ENCODE measurements at places on chromosomes 5 and 9.

- no peak for DNase-seq
These were observed 71.4 kb downstream of the SLC12A2 start for GRCh38 chr5:128154943-128155342.

DNA sequence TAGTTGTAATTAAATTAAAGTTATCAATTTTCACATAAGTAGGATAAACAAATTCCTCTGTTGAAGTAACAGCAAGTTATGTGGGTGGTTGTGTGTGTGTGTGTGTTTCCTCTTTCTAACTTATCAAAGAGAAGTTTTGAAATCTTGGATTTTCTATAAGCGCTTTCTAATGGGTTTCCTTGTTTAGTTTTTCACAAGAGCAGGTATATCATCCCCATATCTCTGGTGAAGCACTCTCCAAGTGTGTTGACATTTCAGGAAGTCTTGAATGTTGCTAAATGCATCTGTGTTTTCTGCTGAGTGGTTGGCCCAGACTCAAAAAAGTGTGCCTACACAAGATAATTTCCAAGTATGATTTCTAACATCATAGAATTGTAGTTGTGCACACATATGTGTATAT lies 43.3 kb downstream of the PRDM6 start:
- no peak for DNase-seq

DNA sequence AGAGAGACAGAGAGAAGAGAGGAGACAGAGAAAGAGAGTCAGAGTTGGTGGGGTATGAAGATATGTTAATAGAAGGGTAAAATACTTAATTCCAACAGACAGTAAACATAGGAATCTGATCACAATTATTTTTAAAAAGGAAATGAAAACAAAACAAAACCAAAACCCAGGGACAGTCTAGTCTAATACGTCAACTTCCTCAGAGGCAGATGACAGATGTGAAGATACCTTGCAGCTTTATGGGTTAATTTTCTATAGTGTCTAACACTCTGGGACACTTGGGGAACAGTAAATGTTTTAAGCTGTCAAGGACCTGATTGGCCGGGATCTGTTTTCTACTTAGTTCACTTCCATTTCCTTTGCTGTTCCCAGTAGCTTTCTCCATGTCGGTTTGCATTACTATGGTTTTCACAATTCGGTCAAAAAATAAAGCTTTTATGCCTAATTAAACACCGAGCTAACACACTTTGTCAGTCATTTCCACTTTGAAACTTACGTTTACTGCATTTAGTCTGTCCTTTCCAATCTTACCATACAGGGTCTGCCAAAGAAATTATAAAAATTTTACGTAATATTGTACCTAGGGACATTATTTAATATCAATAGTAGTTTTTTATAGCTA lies 216.5 kb downstream of the MCTP1 start:
- no peak for DNase-seq

- DNase-seq, result no peak
These were observed 36.7 kb upstream of the SLC36A2 start for GRCh38 chr5:151384106-151384505.

DNA sequence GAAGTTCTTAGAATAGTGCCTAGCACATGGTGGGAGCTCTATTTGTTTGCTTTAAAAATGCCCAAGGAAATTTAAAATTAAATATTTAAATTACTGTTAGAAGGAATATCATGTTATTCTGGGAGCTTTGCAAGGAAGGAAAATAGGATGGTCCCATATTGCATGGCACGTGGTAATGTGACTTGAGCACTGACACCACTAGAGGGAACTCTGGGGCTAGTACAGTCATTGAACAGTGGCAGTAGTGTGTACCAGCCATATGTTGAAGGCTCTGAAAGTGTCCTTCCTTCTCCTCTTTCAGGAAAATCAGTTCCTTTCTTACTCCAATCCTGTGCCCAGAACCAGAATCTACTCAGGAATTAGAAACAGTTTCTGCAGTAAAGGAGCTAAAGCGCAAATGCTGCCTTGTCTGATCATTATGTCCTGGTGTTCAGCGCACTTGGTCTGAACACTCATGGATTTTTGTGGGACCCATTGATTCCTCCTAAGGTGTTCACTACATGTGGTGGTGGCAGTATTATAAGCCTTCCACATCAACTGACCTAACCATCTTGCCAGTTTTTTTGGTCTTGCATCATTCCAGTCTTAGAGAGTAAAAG lies 54.1 kb downstream of the GDA start:
- no peak for DNase-seq

GRCh38 chr5:61701877-61702602 lies 370.0 kb downstream of the ZSWIM6 start:
- no peak for DNase-seq

DNA sequence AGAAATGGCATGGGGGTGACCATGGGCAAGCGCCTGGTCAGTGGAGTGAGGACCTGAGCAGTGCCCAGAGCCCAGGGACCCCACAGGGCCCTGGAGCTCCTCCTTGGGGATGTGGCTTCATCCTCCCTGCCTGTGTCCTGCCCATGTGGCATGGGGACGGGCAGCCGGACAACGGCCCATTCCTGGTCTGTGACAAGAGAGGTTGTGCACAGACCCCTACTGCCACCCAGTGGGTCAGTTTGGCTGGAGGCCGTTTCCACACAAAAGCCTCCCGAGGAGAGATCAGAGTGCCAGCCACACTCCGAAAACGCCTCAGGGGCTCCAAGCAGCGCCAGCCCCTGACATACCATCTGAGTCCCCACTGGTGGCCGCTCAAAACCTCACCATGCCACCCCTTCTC lies 19.8 kb downstream of the SLC6A18 start:
- no peak for DNase-seq

DNA sequence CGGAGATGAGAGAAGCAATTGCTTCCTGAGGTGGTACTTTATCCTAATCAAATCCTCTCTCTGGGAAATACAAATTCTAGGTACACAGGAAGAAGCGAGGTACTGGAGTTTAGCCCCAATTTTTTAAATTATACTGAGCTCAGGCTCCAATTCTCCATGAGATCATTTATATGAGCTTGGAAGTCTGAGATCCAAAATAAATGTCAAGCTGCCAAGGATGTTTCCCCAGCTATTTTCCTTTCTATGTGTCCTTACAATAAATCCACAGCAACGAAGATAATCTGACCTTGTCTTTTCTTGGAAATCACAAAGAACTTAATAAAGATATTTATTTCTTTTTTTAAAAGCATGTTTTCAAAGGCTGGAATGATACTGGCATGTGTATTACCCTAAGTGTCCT lies 597.3 kb downstream of the GABRG2 start:
- DNase-seq, result no peak

GRCh38 chr5:172479034-172479783 lies 24.9 kb upstream of the SH3PXD2B start:
- peak; percentile 72 for DNase-seq

- no peak for DNase-seq
These were observed 82.3 kb upstream of the FREM1 start for GRCh38 chr9:14992516-14992915.

- DNase-seq, result no peak
These were observed 69.7 kb upstream of the TAF11L2 start for GRCh38 chr5:17428176-17428800.

GRCh38 chr5:162128117-162128516 lies 60.5 kb downstream of the GABRG2 start:
- DNase-seq, result no peak

- no peak for DNase-seq
These were observed 23.3 kb upstream of the ZDHHC12 start for GRCh38 chr9:128747241-128747640.

DNA sequence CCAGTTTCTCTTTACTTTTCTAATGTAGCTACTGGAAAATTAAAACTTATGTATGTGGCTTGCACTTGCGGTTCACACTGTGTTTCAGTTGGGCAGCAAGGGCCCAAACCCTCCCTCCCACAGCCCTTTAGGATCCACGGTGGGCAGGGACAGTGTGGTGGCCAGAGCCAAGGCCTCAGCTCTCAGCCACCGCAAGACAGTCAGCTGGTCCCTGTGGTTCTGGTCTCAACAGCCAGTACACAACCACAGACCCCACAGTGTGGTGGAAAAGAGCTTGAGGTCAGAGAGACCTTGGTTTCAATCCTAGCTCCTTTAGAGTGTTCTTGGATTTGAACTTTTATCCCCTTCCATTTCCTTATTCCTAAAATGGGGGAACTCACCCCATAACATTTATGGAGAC lies 153.0 kb upstream of the SMIM23 start:
- DNase-seq, result no peak

DNA sequence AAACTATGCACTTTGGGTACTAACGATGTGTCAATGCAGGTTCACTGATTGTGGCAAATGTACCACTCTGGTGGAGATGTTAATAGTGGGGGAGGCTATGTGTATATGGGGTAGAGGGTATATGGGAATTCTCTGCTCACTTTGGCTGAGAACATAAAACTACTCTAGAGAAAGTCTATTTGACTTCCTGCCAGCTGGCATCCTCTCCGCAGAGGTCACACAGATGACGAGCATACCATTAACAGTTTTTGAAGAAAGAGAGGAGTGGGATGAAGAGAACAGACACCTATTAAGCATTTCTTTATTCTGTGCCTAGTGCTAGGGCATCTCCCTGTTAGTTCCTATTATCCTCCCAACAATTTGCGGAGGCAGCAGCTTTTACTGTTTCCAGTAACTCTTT lies 58.4 kb upstream of the TRIM32 start:
- DNase-seq, result no peak

GRCh38 chr9:8262625-8263622 lies 463.3 kb upstream of the DMAC1 start:
- no peak for DNase-seq

GRCh38 chr5:122738088-122738487 lies 36.8 kb upstream of the SNX2 start:
- no peak for DNase-seq

GRCh38 chr5:68261169-68261568 lies 45.6 kb downstream of the PIK3R1 start:
- no peak for DNase-seq

All from stimulated activated naive CD8-positive, alpha-beta T cell treated with anti-CD3 and anti-CD28 coated beads, Interleukin-15, Interleukin-2, amounts not matched to agents 100 U/mL and 50 U/mL, for 24 hours (primary cell).